ENCODE measurements at places on chromosomes 12 and 14.

DNA sequence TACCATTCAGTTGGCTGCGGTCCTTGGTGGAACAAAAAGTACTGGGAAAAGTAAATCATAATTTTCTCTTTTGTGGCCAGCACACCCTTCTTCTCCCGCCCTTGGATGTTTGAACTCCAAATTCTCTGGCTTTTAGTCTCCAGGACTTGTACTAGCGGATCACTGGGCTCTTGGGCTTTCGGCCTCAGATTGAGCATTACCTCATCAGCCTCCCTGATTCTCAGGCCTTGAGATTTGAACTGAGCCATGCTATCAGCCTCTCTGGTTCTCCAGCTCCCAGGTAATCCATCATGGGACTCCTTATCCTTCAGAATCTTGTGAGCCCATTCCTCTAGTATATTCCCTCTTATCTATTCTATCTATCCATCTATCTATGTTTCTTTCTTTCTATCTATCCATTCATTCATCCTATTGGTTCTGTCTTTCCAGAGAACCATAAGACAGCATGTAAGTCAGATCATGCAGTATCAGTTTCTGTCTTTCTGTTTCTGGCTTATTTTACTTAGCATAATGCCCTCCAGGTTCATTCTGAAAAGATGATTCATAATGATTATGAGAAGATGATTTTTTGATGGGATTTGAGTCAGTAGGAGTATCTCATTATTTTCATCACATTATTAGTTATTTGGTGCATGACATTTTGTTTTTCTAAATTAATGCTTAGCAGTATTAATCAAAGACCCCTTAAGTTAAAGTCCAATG lies 814.9 kb downstream of the LRFN5 start:
- DNase-seq, result no peak

- DNase-seq, result no peak
These were observed 219.1 kb downstream of the PHLDA1 start for GRCh38 chr12:75812271-75813018.

DNA sequence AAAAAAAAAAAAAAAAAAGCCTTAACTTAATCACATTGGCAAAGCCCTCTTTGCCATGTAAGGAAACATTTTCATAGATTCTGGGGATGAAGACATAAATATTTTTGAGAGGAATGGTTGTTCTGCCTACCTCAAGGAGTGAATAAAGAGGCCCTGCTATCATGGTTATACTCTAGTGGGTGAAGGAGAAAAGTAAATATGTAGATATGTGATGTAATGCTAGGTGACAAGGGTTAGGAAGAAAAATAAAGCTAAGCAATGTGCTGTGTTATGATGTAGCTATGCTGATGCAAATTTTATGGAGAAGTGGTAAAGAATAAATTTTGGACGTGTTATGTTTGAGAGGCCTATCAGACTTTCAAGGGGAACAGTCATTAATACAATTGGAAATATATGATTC lies 80.1 kb upstream of the DUSP6 start:
- no peak for DNase-seq

DNA sequence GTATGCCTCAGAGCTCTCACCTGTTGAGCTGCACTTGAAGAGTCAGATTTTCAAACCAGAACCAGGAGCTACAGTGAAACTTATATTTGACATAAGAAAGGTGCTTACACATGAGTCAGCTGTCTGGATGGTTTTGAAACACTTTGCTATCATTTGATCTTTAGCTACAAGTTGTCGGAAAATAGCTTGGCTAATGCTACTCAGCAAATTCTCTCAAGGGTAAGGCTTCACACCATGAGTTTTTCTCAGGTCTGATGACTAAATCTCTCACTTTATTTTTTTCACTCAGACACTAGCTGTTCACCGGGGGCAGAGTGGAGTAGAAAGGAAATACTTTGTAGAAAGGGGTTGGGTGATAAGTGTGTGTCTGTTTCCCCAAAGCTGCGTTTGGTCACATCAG lies 171.8 kb downstream of the FLRT2 start:
- no peak for DNase-seq

- DNase-seq, result peak; percentile 86
These were observed 62.2 kb downstream of the RFX4 start for GRCh38 chr12:106645074-106645421.

DNA sequence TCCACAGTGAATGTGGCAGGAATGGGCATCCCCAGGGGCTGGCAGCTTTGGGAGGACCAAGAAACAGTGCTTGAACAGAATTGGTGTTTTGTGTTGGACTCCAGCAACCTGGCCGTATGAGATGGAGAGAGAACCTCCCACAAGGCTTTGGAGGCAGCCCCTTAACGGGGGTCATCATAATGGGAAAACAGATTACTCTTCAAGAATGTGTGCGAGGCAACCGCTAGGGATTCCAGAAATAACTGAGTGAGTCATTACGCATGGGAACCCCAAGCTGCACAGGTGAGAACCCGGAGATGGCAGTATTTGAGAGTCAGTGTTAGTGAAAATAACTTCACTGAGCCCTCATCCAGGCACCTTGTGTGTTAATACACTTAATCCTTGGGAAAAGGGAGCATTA lies 567.8 kb upstream of the TBX3 start:
- DNase-seq, result no peak

GRCh38 chr14:84622357-84622756 lies 907.6 kb upstream of the FLRT2 start:
- DNase-seq, result no peak

GRCh38 chr12:7411343-7411742 lies 32.6 kb downstream of the CD163L1 start:
- no peak for DNase-seq

GRCh38 chr12:27549801-27550652 lies 26.0 kb downstream of the PPFIBP1 start:
- no peak for DNase-seq

DNA sequence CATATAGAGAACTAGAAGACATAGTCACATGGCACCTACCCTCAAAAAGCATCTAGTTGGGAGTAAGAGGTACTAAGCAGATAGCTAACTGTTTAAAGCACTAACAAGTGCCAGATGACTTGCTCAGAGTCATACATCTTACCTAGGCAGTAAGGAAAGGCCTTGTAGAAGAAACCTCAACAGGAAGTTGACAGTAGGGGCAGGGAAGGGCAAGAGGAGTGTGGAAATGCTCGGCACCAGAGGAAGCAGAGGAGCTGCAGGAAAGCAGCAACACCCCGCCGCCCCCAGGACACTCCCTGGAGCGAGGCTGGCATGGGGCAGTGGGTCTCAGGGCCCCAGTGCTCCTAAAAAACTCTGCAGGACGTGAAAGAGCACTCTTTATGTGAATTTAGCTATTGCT lies 92.9 kb downstream of the PPP2R5C start:
- DNase-seq, result no peak

GRCh38 chr14:24442240-24443052 lies at the start of gene SDR39U1:
SDR39U1 (minus strand) TSS chr14:24442776; CDS start chr14:24442769, 7 bp downstream.
- DNase-seq, result peak; percentile 97

- DNase-seq, result no peak
These were observed 767 bp upstream of the KCNMB4 start for GRCh38 chr12:70365398-70365647.

GRCh38 chr12:78636231-78636855 lies 228.2 kb upstream of the SYT1 start:
- no peak for DNase-seq

DNA sequence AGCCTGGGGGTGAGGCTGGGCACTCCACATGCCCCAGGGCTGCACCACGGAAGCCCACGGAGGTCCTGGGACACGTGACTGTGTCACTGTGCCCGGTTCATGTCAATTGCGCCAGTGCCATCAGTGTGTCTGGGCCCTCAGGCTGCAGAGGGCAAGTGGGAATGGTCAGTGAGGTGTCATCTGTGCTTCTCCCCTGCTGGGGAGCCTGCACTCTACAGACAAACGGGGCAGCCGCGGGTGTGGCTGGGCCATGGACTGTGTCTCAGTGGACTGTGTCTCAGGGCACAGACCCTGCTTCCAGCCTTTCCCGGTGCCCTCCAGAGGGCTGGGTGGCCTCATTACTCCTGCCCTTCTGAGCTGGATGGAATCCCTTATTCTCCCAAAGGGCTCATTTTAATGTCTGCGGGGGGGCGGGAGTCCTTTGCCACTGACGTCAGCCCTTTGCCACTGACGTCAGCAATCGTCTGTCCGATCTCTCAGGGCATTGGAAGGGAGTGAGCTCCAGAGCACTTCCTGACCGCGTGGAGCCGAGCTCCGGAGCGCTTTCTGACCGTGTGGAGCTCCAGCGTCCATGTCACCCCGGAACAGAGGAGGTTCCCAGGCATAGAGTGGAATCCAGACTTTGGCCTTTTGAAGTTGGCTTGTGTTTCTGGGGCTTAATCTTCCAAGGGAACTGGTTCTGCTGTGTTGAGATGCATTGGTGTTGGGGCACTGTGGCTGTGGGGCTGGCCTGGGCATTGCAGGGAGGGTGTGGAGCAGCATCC lies 72.4 kb downstream of the ADGRD1 start:
- DNase-seq, result no peak

GRCh38 chr12:475286-475685 lies 15.5 kb downstream of the B4GALNT3 start:
- DNase-seq, result no peak

- DNase-seq, result peak; percentile 19
These were observed 24.5 kb downstream of the FIGNL2 start for GRCh38 chr12:51823875-51824565.

- DNase-seq, result no peak
These were observed 2.7 kb upstream of the GALNT6 start for GRCh38 chr12:51393676-51394545.

DNA sequence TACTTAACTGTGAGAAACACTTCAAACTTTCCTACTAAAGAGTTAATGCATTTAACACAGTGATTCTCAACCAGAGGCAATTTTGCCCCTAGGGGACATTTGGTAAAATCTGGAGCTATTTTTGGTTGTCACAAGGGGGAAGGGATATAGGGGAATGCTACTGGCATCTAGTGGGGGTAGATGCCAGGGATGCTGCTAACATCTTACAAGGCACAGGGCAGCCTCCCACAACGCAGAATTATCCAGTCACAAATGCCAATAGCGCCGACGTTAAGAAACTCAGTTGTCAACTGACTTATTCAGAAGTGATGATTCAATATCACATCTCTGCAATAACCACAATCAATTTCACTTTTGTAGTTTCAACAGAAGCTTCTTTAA lies 2.0 kb downstream of the EEA1 start:
- DNase-seq, result no peak

GRCh38 chr12:107129315-107129930 lies 36.1 kb upstream of the CRY1 start:
- no peak for DNase-seq

GRCh38 chr12:114678718-114679117 lies 5.3 kb downstream of the TBX3 start:
- DNase-seq, result no peak

- no peak for DNase-seq
These were observed 75.5 kb downstream of the POLR3B start for GRCh38 chr12:106433055-106433454.

DNA sequence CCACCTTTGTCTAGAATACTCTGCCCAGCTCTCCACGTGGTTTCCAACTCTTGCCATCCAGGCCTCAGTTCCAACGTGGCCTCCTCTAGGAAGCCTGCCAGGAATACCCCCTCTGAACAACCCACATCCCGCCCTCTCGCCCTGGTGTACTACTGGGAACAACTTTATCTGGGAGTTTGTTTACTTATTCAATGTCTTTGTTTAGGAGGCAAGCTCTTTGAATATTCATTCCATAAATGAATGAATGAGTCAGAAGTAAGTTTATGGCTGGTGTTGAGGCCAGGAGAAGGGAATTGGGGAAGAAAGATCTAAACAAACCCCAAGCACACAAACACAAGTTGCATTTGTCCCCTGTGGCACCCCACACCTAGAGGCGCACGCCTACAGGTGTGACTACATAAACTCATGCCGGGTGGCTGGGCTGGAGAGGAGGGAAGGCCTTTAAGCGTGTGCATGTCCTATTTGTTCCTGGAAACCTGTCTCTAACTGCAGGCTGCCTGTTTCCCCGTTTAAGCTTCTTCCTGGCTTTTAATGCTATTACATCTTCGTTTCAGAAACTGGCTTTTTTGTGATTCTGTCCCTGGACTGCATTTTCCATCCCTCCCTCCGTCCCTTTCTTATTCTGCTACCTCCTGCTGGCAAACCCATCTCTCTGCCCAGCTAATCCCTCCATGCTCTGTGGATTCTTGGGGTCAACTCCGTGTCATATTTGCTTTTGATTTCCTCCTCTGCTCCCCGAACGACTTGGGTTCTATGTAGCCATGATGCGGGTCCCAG lies 57.9 kb downstream of the FZD10 start:
- no peak for DNase-seq

DNA sequence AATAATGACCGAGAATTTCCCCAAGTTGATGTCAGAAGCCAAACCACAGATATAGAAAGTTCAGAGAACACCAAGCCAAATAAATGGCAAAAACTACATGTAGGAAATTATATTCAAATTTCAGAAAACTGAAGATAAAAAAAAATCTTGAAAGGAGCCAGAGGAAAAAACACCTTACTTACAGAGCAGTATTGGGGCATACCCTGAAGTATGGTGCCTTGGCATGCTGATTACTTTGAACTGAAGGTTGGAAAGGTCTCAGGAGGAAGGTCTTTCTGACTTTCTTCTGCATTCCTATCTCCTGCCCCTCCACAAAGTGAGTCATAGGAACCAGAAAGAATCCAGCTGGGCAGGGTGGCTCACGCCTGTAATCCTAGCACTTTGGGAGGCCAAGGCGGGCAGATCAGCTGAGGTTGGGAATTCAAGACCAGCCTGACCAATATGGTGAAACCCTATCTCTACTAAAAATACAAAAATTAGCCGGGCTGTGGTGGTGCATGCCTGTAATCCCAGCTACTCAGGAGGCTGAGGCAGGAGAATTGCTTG lies 8.8 kb upstream of the FGF6 start:
- no peak for DNase-seq

DNA sequence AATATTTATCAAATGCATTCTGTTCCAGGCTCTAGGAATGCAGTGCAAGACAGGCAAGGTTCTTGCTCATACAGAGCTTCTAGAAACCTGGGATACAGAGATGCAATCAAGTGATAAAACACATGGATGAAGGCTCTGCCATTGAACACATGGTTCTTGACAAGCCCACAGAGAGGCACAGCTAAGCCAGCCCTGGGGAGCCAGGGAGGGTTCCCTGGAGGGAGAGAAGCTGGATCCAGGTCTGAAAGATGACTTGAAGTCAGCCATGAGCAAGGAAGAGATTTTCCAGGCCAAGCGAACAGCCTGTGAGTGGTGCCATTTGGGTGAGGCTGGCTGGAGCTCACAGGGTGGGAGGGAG lies 66.2 kb downstream of the IRF2BPL start:
- DNase-seq, result no peak

DNA sequence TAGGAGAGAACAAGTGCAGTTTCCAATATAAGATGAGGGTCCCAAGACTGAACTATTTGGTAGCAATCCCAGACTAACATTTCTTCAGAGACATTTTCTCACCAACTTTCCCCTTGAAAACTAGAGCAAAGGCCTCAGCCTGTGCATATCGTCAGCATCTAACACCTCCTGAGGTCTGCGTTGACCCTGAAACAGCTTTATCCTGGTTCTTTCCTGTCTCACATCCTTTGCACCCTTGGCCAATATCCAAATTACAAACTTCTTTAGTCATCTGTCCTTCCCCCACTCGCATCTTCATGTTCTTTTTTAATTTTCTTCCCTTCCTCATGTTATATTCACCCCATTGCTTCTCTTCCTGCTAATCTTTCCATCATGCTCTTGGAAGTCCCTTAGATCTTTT lies 83.0 kb downstream of the FAR2 start:
- DNase-seq, result no peak
